ENCODE measurements at places on chromosomes 3 and 15. TPM values are rescaled to one million over a fixed set of nuclear protein-coding genes. Genes with fewer than 3 reads are reported as not detected.

The ZNF501 gene
- 6.2 TPM for total RNA-seq

The GOLGA8S gene
- total RNA-seq = 0.09 TPM

The ZPLD1 gene
- total RNA-seq = not detected

The CD200R1 gene
- 3.3 TPM for total RNA-seq

The TMEM40 gene
- total RNA-seq = not detected

The DUOX1 gene
- total RNA-seq = 0.39 TPM

The ISLR gene
- total RNA-seq = not detected

The NR1I2 gene
- 1.1 TPM for total RNA-seq

The NR2E3 gene
- total RNA-seq = not detected

The LRRN1 gene
- total RNA-seq = 0.81 TPM

The FHIT gene
- 3.8 TPM for total RNA-seq

The ARL6 gene
- total RNA-seq = 4.2 TPM

The PGBD4 gene
- 5.3 TPM for total RNA-seq

The POPDC2 gene
- 5.5 TPM for total RNA-seq

The C2CD4A gene
- not detected for total RNA-seq

The KBTBD13 gene
- total RNA-seq = not detected

The PIERCE2 gene
- total RNA-seq = 0.55 TPM

The P2RY1 gene
- 0.20 TPM for total RNA-seq

The CFAP92 gene
- total RNA-seq = not detected

The GP9 gene
- total RNA-seq = not detected

The MKRN3 gene
- 0.98 TPM for total RNA-seq

The LXN gene
- total RNA-seq = 5.9 TPM

The DUOXA2 gene
- total RNA-seq = not detected

The RTP4 gene
- 9.0 TPM for total RNA-seq

The EDC3 gene
- total RNA-seq = 44.8 TPM

The STRA6 gene
- total RNA-seq = not detected

The CCR8 gene
- not detected for total RNA-seq

The MUSTN1 gene
- total RNA-seq = 0.83 TPM

The DCP1A gene
- 35.1 TPM for total RNA-seq

The TUSC7 gene
- total RNA-seq = not detected

The SNTN gene
- total RNA-seq = not detected

The PDIA3 gene
- 179 TPM for total RNA-seq

The EIF4A2 gene
- 533 TPM for total RNA-seq

The IMPG2 gene
- total RNA-seq = 0.29 TPM

The RASL12 gene
- total RNA-seq = not detected

The PFN2 gene
- 3.4 TPM for total RNA-seq

The SMCO1 gene
- not detected for total RNA-seq

The UBE2Q2 gene
- total RNA-seq = 23.2 TPM

The ITGA11 gene
- total RNA-seq = not detected

The LSAMP gene
- 0.02 TPM for total RNA-seq

The FOXB1 gene
- not detected for total RNA-seq

The NOX5 gene
- total RNA-seq = 0.09 TPM

The CAPN3 gene
- 23.8 TPM for total RNA-seq

The CPA3 gene
- not detected for total RNA-seq

The LRRIQ4 gene
- 0.29 TPM for total RNA-seq

Measured in activated B cell treated with CpG ODN at 0.5 μM for 24 hours (primary cell).